Testis (tissue), 5 donors: ENCODE measurements at places on chromosomes 1 and 21. TPM values are rescaled to one million over a fixed set of nuclear protein-coding genes. Genes with fewer than 3 reads are reported as not detected.

The KLHDC8A gene
- 11.7 TPM for total RNA-seq

The KIF21B gene
- 23.3 TPM for total RNA-seq

DNA sequence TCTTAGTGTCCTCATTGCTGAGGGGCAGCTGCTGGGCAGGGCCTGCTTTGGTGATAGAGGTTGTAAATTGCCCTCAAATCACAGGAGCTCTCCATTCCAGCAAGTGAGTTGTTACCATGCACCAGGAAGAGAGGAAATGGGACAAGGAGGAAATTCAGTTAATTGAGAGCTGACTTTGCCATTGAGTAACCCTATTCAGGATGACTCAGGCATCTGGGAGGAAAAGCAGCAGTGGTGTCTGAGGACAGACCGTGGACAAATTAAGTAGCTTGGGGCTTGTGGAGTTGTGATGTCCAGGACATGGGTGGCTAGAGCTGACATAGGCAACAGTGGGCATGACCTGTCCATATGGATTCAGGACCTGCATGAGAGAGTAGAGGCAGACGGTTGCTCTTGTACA lies 5.9 kb downstream of the ARHGEF10L start:
- DNase-seq: no peak

The PTGFR gene
- 0.50 TPM for total RNA-seq

GRCh38 chr1:109138358-109138757 lies 24.4 kb downstream of the ELAPOR1 start:
- no peak for DNase-seq

GRCh38 chr1:234975941-234976860 lies 152.4 kb downstream of the TOMM20 start:
- DNase-seq: no peak

DNA sequence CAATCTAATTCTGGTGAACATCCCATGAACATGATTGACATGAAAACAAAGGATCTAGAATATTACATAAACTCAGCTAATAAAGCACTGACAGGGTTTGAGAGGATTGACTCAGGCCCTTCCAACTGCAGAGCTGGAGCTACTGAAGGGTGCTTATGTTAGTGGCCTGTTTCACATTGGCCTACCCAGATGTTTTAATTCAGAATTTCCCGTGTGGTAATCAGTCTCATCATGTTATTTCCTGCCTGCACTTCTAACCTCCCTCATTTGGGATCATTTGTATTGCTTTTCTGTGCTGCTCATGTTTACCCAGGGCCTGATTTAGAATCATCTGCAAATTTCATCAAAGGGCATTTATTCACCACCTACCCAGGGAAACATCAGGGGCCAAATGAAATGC lies 270.3 kb downstream of the PLPP3 start:
- no peak for DNase-seq
